ENCODE measurements at places on chromosomes 12 and 14. TPM values are rescaled to one million over a fixed set of nuclear protein-coding genes. Genes with fewer than 3 reads are reported as not detected.

The DLGAP5 gene
- 10.7 TPM for total RNA-seq

The TAS2R31 gene
- 30.5 TPM for total RNA-seq

The AQP2 gene
- total RNA-seq = not detected

The CBLN3 gene
- total RNA-seq = 2.0 TPM

The ETV6 gene
- 11.1 TPM for total RNA-seq

The KRT6A gene
- 1.2 TPM for total RNA-seq

The C2CD5 gene
- total RNA-seq = 122 TPM

The EPYC gene
- not detected for total RNA-seq

The BBS10 gene
- total RNA-seq = 34.5 TPM

The FOXA1 gene
- 3.1 TPM for total RNA-seq

The LPAR5 gene
- 0.88 TPM for total RNA-seq

The SLC7A7 gene
- total RNA-seq = 4.1 TPM

The CCDC196 gene
- not detected for total RNA-seq

The ST8SIA1 gene
- 20.5 TPM for total RNA-seq

The SERPINA12 gene
- 0.22 TPM for total RNA-seq

The KLRC3 gene
- not detected for total RNA-seq

The SALL2 gene
- 35.7 TPM for total RNA-seq

The SLC6A13 gene
- total RNA-seq = 37.5 TPM

The NR1H4 gene
- 0.66 TPM for total RNA-seq

The DNAJC22 gene
- 1.4 TPM for total RNA-seq

The PRH2 gene
- not detected for total RNA-seq

The EMP1 gene
- total RNA-seq = 189 TPM

The GLIPR1L1 gene
- not detected for total RNA-seq

The NOVA1 gene
- total RNA-seq = 45.1 TPM

The TAS2R9 gene
- not detected for total RNA-seq

The SLC7A8 gene
- 36.9 TPM for total RNA-seq

The ACOT6 gene
- total RNA-seq = not detected

The ACVRL1 gene
- total RNA-seq = 47.7 TPM

The LEMD3 gene
- total RNA-seq = 86.1 TPM

The OAS2 gene
- 3.4 TPM for total RNA-seq

The CISTR gene
- total RNA-seq = not detected
